ENCODE measurements at places on chromosomes 13 and 19.

GRCh38 chr19:31991984-31992655, 353.3 kb upstream of the ZNF507 start:
- no peak for DNase-seq

DNA sequence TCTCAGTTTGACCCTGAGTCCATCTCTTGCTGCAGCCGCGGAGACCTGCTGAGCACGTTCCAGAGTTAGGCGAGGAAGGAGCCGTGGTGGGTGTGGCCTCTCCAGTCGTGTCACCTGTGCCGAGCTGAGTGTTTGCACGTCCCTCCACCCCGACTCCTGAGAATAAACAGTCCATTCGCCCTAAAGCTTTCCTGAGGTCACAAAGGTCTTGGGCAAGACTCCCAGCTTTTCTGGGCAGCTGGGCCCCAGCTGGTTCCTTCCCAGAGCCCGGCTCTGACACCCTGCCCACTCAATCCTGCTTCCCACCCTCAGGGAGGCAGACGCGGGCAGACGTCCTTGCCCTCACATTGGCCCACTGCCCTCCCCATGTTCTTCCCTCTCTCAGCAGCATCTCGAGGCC, 142.2 kb downstream of the KCTD15 start:
- DNase-seq, result no peak

- peak; percentile 25 for DNase-seq
Measured at GRCh38 chr19:37954421-37954874, 47.4 kb downstream of the SIPA1L3 start.

DNA sequence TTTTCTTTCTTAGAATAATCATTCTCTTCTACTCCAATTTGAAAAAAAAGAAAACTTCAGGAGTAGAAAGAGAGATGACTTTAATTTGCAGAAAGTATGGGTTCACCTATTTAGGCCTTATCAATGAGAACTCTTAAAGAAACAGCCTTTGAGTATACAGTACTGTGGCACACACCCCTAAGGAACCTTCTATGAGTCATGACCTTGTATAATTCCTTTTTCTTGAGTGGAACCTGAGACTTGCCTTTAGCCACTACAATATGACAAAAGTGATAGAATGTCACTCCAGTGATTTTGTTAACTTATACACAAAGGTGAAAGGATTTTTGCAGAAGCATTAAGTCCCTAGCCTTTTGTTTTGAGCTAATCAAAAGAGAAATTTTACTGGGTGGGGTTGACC, 58.7 kb downstream of the ITGBL1 start:
- no peak for DNase-seq

DNA sequence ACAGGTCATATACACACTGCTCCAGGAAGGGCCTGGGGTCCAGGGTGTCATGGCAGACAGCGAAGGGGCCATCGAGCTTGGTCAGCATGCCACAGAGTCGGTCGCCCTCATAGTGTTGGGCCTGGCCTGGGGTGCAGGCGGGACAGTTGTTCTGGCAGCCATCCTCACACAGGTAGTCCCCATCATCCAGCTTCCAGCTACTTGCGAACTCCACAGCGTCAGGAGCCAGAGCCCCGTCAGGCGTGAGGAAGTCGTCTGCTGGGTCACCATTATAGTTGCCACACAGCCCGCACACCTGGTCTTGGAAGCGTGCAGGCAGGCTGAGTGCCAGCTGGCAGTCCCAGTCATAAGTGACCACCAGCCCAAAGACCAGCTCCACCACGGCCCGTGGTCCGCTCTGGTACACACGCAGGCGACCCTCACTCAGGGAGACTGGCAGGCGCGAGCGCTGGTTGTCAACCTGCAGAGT, 16.2 kb downstream of the FCGBP start:
- no peak for DNase-seq

DNA sequence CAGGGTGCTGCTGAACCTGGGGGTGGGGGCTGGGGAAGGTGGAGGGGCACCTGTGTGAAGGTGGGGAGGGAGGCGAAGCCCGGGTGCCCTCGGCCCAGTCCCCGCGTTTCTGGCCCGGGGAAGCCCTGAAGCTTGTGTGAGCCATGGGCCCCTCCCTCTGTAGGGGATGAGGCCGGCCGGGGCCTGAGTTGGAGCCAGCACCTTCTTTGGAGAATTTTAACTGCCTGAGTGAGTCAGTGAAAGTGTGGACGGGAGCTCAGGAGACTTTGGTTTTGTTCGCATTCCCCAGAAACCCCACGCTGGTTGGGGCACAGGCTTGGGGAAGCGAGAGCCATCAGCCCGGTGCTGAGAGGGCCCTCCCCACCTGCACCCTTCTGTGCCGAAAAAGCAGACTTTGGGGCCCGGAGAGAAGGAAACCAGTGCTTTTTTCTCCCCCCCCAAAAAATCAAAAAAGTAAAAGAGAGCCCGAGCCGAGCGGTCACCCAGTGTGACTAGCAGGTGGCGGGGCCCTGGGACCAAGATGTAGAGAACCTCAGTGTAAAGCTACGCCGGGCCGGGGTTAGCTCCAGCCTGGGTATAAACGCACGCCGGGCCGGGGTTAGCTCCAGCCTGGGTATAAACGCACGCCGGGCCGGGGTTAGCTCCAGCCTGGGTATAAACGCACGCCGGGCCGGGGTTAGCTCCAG, 45.1 kb downstream of the TMEM255B start:
- no peak for DNase-seq

GRCh38 chr13:73334445-73334844, 275.6 kb downstream of the KLF5 start:
- DNase-seq, result no peak

DNA sequence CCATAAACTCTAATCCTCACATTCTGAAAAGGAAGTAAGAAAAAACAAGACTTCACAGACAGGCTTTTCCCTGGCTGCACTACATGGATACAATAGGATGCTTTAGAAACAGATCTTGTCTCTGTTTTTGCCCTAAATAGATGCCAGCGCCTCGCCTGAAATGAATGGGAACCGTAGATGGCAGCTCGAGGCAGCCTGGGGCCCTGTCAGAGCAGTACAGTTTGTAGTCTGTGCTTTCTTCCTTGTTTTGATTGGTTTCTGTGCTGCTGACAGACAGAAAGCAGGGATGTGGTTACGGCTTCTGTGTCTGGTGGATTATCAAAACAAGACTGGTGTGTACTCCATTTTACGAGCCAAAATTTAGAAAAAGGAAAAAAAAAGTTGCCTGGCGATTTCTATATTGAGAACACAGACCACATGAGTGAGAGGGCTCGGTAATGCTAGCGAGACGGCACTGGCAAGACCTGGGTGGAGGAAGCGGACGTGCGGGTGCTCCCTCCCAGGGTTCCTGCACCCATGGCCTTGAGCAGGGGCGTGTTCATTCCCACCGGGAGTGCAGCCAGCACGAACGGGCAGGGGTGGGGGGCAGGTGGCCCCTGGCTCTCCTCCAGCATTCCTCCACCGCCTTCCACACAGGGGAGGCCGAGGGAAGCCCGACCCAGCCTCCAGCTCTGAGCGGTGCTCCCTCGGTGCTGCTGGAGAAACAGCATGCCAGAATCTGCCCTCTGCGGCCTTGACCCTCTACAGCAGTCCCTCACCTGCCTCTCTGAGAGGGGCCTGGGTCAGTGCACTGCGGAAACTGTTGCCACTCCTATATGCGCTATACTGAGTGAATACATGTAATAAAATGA, 37.6 kb upstream of the C1QTNF9 start:
- DNase-seq, result peak; percentile 27

DNA sequence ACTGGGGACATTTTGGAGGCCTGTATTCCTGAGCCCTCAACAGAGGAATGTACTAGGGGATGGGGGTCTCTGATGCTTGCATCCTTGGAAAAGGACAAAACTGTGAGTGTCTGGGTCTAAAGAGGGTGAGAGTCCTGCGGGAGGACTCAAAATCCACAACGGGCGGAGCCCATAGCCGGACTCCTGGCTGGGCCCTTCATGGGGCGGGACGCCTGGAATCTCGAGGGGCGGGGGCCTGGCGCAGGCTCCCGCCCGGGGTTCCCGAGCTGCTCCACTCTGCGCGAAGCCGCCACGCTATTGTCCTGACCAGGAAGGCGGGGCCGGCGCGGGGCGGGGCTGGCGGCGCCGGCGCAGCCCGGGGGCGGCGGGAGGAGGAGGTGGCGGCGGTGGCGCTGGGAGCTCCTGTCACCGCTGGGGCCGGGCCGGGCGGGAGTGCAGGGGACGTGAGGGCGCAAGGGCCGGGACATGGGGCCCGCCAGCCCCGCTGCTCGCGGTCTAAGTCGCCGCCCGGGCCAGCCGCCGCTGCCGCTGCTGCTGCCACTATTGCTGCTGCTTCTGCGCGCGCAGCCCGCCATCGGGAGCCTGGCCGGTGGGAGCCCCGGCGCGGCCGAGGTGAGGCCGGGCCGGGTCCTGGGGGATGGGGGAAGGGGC, at the start of gene APLP1:
APLP1 (plus strand) TSS at position 403 of the 651 bp plus-strand sequence; CDS start at position 466, 63 bp downstream.
- DNase-seq, result peak; percentile 83

DNA sequence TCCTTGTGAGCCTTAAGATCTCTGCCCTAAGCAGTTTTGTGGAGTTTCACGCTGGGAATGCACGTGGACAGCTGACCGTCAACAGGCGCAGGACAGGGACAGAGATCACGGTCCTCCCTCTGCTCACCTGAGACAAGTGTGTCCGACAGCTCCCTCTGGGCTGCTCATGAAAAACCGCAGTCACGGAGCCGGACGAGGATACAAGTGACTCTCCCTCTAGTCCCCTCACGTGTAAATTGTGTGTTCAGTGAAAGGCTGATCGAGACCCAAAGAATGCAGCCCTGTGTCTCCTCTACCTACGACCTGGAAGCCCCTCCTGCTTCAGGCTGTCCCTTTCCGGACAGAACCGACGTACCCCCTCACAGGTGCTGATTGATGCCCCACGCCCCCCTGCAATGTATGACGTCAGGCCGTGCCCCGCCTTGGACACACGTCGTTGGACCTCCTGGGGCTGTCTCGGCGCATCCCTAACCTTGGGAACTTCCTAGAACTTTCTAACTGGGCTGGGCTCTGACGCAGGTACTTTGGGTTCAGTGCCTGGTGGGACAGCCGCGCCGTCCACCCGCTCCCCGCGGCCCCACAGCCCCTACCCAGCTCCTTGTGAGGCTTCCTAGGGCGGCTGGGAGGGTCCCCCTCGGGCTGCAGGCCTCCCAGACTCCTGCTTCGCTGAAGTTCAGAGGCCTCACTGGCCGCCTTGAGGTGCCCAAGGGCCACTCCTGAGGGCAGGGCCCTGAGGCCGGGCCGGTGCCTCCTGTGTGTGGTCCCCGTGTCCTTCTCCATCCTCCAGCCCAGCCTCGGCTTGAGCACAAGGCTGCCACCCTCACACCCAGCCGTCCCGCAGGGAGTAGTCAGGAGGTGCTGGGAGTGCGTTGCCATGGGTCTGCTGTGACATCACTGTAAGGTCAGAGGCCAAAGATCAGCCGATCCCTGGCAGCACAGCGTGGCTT, at the start of gene C13orf46:
C13orf46 (minus strand) TSS at position 859 of the 947 bp plus-strand sequence; CDS start at position 780, 79 bp downstream.
- no peak for DNase-seq

DNA sequence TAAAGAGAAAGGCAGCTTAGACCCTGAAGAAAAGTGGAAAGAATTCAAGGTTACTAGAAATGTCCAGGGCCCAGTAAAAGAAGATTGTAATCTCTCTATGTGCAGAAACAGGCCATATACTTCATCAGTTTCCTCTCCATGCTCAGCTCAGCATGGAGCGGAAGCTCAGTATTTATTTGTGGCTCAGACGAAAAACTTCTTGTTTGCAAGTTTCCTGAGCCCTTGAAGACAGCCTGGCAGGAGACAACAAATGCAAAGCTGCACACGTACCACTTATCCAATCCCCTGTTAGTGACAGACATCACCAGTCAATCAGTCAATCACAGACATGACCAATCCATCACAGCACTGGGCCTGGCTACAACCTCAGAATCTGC, 8.1 kb upstream of the KLF2 start:
- no peak for DNase-seq

GRCh38 chr13:47310401-47310800, 413.5 kb upstream of the HTR2A start:
- no peak for DNase-seq

DNA sequence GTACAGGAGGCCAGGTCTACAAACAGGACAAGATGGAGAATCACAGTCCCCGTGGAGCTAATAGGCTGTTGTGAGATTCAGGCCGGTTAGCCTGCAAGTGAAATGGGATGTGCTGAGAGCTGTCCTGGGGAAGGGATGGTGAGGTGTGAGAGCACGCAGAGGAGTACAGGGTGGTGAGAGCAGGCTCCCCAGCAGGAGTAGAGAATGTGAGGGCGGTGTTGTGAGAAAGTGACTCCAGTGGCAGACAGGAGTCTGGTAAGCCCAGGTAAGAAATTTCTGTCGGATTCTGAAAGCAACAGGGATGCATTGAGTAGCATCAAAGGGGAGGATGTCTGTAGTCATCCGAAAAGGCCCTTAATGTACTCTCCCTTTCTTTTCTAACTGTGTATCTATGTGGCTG, 50.7 kb upstream of the GPR183 start:
- no peak for DNase-seq

GRCh38 chr19:15213715-15214381, 13.1 kb upstream of the NOTCH3 start:
- DNase-seq, result no peak

- DNase-seq, result no peak
Measured at GRCh38 chr13:43000676-43001075, 8.6 kb upstream of the EPSTI1 start.

DNA sequence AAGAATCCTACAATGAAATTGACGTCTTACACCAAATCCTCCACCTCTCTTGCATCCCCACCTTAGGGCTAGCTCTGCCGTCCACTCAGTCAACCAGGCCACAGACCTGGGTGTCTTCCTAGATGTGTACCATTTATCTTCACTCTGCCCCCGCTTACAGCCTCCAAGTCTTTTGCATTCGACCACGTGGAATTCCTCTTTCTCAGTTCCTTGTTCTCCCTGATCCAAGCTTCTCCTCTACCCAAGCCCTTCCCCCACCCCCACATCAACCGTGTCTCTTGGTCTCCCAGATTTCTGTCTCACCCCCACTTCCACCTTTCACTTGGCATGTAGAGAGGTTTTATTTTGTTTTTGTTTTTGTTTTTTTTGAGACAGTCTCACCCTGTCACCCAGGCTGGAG, 1.2 kb upstream of the DMWD start:
- no peak for DNase-seq

- no peak for DNase-seq
Measured at GRCh38 chr19:33458807-33459206, 62.8 kb downstream of the PEPD start.

- peak; percentile 83 for DNase-seq
Measured at GRCh38 chr19:2962018-2962670, 15.2 kb upstream of the TLE6 start.

DNA sequence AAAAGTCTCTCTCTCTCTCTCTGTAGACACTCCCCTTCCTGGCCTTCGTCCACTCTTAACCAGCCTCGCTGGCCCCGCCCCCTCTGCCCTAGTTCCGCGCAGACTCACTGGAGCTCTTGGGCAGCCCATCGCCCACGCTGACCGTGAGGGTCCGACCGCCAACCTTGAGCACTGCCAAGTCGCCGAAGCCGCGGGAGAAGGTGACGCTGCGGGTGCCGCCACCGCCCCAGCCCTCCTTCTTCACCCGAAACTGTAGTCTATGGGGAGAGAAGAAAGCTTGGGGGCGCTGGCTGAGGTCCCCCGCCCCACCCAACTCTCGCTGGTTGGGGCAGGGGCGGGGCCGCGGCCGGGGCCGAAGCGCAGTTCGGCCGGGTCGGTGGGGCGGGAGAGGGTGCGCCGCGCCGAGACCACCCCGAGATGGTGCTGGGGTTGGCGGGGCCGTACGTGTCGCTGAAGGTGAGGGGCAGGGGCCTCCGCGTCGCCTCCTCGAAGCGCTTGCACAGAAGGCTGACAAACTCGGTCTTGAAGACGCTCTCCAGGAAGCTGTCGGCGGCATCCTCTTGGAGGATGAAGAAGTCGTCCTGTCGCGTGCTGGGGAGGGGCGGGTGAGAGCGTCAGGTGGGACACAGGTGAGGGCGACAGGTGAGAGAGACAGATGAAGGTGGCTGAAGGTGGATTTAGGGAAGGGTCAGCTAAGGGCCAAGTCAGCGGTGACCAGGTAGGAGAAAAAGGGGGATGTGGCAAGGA, 12.6 kb upstream of the ZNF414 start:
- DNase-seq, result peak; percentile 95

- DNase-seq, result no peak
Measured at GRCh38 chr19:57161985-57162539, 5.2 kb downstream of the DUXA start.

Measured in retina (tissue), 1 donor.